ENCODE measurements at places on chromosomes 7 and 10. TPM values are rescaled to one million over a fixed set of nuclear protein-coding genes. Genes with fewer than 3 reads are reported as not detected.

CELF2 gene
- 43.3 TPM for polyA plus RNA-seq

AGMO gene
- polyA plus RNA-seq: 0.02 TPM

CFAP46 gene
- 0.64 TPM for polyA plus RNA-seq

CXCL12 gene
- polyA plus RNA-seq: 268 TPM

SHOC2 gene
- polyA plus RNA-seq: 35.9 TPM

ZNF804B gene
- not detected for polyA plus RNA-seq

DNA sequence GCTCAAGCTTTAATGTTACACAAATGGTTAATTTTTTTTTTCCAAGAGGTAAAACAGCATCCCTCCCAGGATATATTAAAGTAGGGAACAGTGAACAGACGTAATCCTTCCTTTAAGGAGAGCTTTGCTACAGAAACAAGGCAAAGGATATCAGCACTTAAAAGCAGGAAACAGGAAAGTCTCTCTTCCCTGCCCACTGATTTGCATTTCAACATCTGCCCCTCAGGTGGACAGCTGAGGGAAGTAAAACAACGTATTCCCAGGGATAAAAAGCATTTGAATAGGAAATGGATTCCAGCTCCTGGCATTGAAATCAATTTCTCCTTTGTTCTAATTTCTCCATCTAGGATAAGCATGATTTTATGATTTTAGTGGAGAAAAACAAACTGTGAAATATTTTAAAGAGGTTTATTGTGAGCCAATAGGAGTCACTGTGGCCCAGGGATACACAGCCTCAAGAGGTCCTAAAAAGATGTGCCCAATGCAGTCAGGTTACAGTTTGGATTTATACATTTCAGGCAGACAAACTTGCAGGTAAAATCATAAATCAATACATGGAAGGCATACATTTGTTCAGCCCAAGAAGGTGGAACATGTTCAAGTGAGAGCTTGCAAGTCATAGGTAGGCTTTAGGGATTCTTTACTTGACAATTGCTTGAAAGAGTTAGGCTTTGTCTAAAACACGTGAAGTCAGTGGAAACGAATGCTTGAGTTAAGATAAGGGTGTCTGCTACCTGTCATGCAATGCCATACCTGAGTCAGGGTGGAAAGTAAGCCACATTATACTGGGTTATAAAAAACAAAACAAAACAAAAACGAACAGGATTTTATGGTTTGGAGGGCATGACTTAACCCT lies 286.2 kb upstream of the VWC2 start:
- H3K27me3 ChIP-seq: no peaks in the 10 kb centered on the region
- DNase-seq: no peak
- no peak overlapping the region for H3K4me3 ChIP-seq
- no peaks in the 10 kb centered on the region for H3K36me3 ChIP-seq
- H3K4me1 ChIP-seq: no peaks in the 10 kb centered on the region

DNA sequence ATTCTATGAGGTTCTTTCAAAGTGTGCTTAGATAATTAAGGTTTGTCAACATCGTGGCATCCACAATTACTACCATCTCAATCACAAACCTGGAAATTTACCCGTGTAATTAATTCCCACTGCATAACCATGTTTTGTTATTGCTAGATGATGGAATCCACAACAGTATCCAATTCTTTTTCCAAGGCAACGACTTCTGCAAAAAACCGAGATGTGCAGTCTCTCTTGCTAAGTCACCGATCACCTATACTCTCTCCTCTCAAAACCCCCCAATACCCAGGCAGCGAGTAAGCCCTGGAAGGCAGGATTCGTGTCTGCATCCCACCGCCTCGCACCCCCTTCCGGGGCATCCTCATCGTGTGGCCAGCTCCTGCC lies 678 bp upstream of the EIF4H start:
- H3K27ac ChIP-seq: peak overlapping the region; percentile 96
- peak overlapping the region; percentile 96 for H3K4me3 ChIP-seq
- H3K27me3 ChIP-seq: no peaks in the 10 kb centered on the region
- no peak for DNase-seq
- peaks cover 14% of the 10 kb centered on the region for H3K4me1 ChIP-seq

DNA sequence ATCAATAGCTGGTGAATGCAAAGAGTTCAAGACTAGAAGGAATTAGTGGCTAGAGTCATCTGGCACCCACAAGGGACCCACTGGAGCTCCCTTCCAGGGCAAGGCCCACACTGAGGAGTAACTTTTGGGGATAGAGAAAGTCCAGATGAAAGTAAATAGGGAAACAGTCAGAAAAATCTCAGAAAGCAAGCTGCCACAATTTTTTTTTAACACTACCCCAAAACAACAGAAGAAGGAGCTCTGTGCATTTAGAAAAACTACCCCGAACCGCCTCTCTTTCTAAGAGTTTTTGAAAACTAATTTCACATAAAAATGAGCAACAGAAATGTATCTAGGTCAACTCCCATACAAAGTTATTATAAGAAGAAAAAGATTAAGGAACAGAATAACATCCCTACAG lies 42.2 kb downstream of the AOAH start:
- H3K36me3 ChIP-seq: no peaks in the 10 kb centered on the region
- no peaks in the 10 kb centered on the region for H3K27me3 ChIP-seq
- DNase-seq: no peak
- no peaks in the 10 kb centered on the region for H3K4me1 ChIP-seq
- H3K4me3 ChIP-seq: no peak overlapping the region

- no peaks in the 10 kb centered on the region for H3K27me3 ChIP-seq
- DNase-seq: peak; percentile 85
- H3K36me3 ChIP-seq: peaks cover 11% of the 10 kb centered on the region
- peak overlapping the region; percentile 84 for H3K4me3 ChIP-seq
- H3K4me1 ChIP-seq: peaks cover 28% of the 10 kb centered on the region
These were observed 1.1 kb downstream of the TRIM8 start for GRCh38 chr10:102645388-102645740.

DNA sequence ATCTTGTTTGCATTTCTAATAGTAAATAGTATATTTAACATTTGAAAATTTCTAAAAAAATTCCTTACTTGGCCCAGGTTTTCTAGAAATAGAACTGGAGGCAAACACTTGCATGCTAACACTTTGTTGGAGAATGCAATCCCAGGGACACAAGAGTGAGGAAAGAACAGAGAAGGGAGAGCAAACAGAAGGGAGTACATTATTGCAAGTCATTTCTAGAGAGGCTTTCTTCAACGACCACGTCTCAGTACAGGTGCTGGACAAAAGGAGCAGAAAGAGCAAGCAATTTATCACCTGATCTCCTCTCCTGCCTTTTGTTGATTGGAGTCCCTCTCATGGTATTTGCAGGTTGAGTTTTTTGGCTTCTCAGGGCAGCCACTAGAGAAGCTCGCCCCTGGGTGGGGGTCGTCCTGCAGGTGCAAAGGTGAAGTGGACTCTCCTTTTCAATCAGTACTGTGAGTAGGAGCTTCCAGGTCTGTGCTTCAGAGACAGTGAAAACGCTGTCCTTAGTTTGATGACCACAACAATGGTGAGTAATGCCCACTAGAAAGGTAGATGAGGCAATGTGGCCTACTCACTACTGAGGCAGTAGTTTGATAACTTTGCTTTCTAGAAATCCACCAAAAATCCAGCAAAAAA lies 5.2 kb downstream of the CPED1 start:
- H3K27me3 ChIP-seq: no peaks in the 10 kb centered on the region
- H3K27ac ChIP-seq: no peak overlapping the region
- no peaks in the 10 kb centered on the region for H3K36me3 ChIP-seq
- H3K4me1 ChIP-seq: peaks cover 9% of the 10 kb centered on the region

DNA sequence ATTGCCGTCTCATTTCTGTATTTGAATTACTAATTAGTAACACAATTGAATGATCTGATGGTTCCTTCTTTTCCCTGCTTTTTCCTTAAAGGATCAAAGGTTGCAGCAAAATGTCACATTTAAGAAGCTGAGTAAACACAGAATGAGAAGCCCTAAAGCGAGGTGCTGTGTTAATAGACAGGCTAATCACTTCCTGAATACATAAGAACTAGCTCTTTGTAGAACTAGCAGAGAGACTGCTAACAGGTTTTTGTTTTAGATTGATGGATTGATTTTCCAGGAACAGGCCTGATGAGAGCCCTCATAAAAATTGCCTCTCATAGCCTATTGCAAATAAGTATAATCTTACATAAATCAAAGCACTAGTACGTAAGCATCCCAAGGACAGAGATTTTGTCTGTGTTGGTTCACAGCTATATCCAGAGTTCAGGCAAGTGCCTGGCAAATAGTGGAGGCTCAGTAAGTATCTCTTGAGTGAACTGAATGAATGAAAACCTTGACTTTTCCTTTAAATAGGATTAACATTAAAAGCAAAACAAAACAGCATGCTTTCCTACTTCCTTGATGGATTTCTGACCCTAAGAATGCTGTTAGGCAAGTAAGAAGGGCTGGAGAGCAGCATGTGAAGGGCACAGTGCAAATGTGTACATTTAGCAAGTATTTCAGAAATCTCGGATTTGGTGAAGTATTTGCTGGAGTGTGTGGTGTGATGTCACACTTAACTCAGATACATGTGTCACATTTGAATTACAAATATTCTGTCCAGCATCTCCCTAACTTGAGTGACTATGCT lies 3.3 kb downstream of the TMEM229A start:
- H3K27me3 ChIP-seq: peaks cover 14% of the 10 kb centered on the region
- no peaks in the 10 kb centered on the region for H3K36me3 ChIP-seq
- H3K4me1 ChIP-seq: no peaks in the 10 kb centered on the region
- no peak for DNase-seq

GRCh38 chr7:7103343-7104313 lies 78.7 kb upstream of the C1GALT1 start:
- no peak overlapping the region for H3K4me3 ChIP-seq
- no peaks in the 10 kb centered on the region for H3K36me3 ChIP-seq
- DNase-seq: peak; percentile 87
- no peaks in the 10 kb centered on the region for H3K27me3 ChIP-seq

GRCh38 chr10:102419269-102420180 lies 940 bp upstream of the PSD start:
- no peak for DNase-seq
- peak overlapping the region; percentile 93 for H3K4me3 ChIP-seq
- peaks cover 9% of the 10 kb centered on the region for H3K36me3 ChIP-seq
- no peak overlapping the region for H3K27ac ChIP-seq

GRCh38 chr7:55063061-55063460 lies 44.2 kb downstream of the EGFR start:
- peaks cover 44% of the 10 kb centered on the region for H3K4me1 ChIP-seq
- peak overlapping the region; percentile 70 for H3K27ac ChIP-seq
- no peak for DNase-seq
- H3K4me3 ChIP-seq: no peak overlapping the region

- H3K27me3 ChIP-seq: no peaks in the 10 kb centered on the region
- no peak overlapping the region for H3K4me3 ChIP-seq
- H3K27ac ChIP-seq: no peak overlapping the region
- H3K4me1 ChIP-seq: peaks cover 55% of the 10 kb centered on the region
These were observed 6.9 kb downstream of the ZYX start for GRCh38 chr7:143388051-143388450.

DNA sequence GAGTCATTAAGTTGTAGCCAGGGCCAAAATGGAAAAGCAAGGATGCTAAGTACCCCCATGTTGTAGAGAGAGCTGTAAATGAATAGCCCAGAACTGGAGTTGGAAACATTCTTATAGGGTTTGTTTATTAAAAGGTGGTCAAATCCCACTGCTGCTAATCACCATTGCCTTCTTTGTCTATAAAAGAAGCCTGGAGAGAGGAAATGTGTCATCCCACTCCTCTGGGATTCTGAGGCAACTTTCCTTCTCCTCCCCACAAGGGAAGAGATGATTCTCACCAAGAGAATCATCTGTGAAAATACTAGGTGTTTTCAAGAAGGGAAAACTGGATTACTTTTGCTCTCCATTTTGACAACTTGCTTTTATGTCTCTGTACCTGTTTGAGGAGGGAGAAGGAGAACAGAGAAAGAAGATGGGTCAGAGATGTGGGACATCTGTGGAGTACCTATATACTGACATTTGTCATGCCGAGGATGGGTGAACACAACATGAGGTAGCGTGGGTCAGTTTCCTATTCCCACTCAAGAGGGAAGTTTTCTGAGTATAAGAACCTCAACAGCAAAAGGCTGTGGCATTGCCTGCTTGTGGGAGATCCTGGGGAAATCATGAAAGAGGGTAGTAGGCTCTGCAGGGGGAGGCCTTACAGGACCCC lies 262.2 kb downstream of the KIF20B start:
- H3K27ac ChIP-seq: no peak overlapping the region
- H3K4me3 ChIP-seq: no peak overlapping the region
- DNase-seq: peak; percentile 62
- no peaks in the 10 kb centered on the region for H3K36me3 ChIP-seq
